NCI-H1092 (cell line): ENCODE measurements at places on chromosomes 1 and 21.

- DNase-seq = no peak
These were observed 56.0 kb upstream of the ABCG1 start for GRCh38 chr21:42162831-42163510.

DNA sequence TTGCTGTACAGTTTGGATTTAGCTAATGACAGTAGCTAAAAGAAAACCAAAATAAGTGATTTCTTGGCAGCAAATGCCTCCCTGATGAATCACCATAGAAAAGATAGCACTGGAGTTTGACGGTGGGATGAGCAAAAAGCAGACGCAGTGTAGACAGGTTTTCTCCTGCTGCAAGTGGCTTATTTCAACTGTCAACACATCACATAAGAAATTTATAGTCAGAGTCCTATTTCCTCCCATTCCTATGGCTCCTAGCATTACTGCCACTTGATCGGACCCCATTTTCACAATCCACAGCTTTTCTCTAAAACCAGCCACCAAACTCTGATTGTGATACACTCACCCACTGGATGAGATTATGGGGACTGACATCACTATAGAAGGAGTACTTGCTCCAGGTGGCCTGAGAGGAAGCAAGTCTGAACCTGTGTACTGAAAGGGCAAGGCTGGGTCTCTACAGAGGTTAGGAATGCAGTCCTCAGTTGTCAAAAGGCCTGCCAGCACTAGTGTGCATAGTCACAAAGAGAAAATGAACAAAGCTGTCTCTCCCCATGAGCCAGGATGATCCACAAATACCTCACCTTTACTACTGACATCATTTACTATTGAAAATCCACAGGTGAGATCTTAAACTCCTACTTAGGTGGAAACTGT, 359.8 kb downstream of the LTN1 start:
- DNase-seq = no peak

DNA sequence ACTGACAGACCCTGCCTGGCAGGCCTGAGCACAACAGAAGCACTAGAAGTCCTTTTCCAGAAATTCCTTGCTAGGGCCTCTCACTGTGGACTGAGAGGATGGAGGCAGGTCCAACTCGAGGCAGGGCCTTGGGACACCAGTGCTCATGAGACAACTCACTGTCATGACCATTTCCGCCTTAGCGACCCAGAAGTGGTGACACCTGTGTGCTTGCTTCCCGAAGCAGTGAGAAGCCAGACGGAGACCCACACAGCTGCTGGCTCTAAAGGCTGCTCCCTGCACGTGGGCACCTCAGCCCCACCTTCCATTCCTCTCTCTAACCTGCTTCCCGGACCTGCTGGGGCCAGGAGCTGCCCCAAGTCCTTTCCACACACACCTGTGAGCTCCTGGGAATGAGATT, 33.0 kb downstream of the KCNC4 start:
- DNase-seq = no peak

- DNase-seq = no peak
These were observed 401.7 kb upstream of the PROX1 start for GRCh38 chr1:213585959-213586586.

- no peak for DNase-seq
These were observed 223.7 kb downstream of the VAV3 start for GRCh38 chr1:107741242-107741641.

DNA sequence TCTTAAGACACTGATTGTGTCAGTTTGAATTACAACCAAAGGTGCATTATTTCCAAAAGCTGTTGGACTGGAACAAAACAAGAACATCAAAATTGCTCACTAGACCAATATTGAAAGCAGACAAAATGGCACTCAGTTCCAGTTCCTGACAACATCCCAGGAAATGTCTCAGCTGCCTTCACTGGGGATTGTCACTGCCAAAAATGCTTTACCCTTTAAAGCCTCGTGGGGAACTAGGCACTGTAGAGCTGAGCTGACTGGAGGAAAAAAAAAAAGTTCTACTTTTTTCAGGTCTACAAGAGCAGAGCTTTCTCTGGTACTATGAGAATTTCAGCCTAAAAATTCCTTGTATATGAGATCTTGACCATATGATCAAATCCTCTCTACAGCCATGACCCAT, 21.9 kb downstream of the GPR52 start:
- no peak for DNase-seq

DNA sequence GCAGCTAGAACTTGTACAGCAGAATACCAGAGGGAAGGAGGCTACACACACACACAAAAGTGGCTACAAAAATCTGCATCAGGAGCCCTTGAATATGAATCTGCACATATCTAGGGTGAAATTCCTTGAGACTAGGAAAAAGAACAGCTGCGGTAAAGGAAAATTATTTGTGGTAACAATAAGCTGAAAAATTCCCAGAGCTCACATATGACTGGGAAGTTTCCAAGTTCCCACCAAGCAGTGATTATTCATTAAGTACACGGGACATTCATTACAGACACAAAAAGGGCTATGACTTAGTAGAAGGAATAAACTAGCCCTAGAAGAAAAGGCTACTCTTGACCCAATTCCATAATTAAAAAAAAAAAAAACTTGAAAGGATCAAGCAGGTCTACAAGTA, 149.5 kb upstream of the BACE2 start:
- no peak for DNase-seq
